Naive thymus-derived CD4-positive, alpha-beta T cell (primary cell): ENCODE measurements at places on chromosomes 6 and 20. TPM values are rescaled to one million over a fixed set of nuclear protein-coding genes. Genes with fewer than 3 reads are reported as not detected.

DNA sequence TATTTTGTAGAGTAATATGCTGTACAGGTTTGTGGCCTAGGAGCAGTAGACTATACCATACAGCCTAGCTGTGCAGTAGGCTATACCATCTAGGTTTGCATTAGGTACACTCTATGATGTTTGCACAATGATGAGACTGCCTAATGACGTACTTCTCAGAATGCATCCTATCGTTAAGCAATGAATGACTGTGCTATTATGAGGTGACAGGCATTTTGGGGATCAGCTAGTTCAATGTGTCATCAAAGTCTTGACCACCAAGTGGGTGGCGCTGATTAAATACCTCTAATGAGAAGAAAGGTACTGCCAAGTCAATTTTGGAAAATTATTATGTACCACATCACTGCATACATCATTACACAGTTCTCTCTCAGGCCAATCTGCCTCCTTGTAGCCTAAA lies 190.2 kb downstream of the BACH2 start:
- H3K4me3 ChIP-seq = no peak overlapping the region
- DNase-seq = no peak
- peaks cover 67% of the 10 kb centered on the region for H3K4me1 ChIP-seq

Gene ETV7
- 0.40 TPM for total RNA-seq

GRCh38 chr6:156109713-156110112 lies 654.1 kb upstream of the NOX3 start:
- H3K36me3 ChIP-seq = no peaks in the 10 kb centered on the region
- H3K27ac ChIP-seq = no peak overlapping the region
- no peak for DNase-seq
- no peaks in the 10 kb centered on the region for H3K4me1 ChIP-seq
- no peaks in the 10 kb centered on the region for H3K27me3 ChIP-seq

- H3K27me3 ChIP-seq = no peaks in the 10 kb centered on the region
- no peaks in the 10 kb centered on the region for H3K4me1 ChIP-seq
- no peak overlapping the region for H3K27ac ChIP-seq
- no peaks in the 10 kb centered on the region for H3K36me3 ChIP-seq
- no peak overlapping the region for H3K4me3 ChIP-seq
- no peak for DNase-seq
Measured at GRCh38 chr20:18754653-18755045, 58.9 kb upstream of the SCP2D1 start.

- H3K36me3 ChIP-seq = no peaks in the 10 kb centered on the region
- no peak overlapping the region for H3K4me3 ChIP-seq
- H3K27me3 ChIP-seq = no peaks in the 10 kb centered on the region
Measured at GRCh38 chr6:22155551-22155950, 141.3 kb downstream of the PRL start.

Gene CDSN
- total RNA-seq = not detected

GRCh38 chr6:105459049-105459448 lies 56.2 kb upstream of the PREP start:
- peaks cover 59% of the 10 kb centered on the region for H3K4me1 ChIP-seq
- no peaks in the 10 kb centered on the region for H3K36me3 ChIP-seq
- no peaks in the 10 kb centered on the region for H3K27me3 ChIP-seq
- H3K4me3 ChIP-seq = peak overlapping the region; percentile 44

Gene OR2B6
- total RNA-seq = not detected

Gene EDEM2
- total RNA-seq = 15.4 TPM

Gene REM1
- total RNA-seq = not detected

DNA sequence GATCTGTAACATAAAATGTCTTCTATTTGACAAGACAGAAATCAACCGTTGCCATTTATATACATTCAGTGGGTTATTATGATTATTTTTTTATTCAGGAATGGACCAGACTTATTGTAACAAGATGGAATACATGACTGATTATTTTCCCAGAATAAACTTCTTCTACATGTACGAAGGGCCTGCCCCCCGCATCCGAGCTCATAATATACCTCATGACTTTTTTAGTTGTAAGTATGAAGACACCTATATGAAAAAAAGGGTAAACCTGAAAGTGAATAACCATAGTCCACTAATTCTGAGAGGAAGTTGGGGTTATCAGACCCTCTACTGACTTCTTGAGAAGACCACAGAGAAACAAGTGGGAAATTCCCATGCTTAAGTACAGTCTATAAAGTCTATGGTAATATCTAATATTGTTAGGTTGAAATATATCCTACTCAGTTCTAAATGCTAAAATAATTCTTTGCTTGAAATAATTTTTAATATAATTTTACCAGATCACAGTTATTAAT lies 15.9 kb downstream of the OR2A4 start:
- H3K4me1 ChIP-seq = no peaks in the 10 kb centered on the region
- no peaks in the 10 kb centered on the region for H3K27me3 ChIP-seq
- H3K4me3 ChIP-seq = no peak overlapping the region
- no peak for DNase-seq

Gene SLC32A1
- total RNA-seq = not detected

GRCh38 chr6:71043902-71044301 lies 87.0 kb upstream of the B3GAT2 start:
- no peaks in the 10 kb centered on the region for H3K4me1 ChIP-seq
- H3K27me3 ChIP-seq = no peaks in the 10 kb centered on the region

DNA sequence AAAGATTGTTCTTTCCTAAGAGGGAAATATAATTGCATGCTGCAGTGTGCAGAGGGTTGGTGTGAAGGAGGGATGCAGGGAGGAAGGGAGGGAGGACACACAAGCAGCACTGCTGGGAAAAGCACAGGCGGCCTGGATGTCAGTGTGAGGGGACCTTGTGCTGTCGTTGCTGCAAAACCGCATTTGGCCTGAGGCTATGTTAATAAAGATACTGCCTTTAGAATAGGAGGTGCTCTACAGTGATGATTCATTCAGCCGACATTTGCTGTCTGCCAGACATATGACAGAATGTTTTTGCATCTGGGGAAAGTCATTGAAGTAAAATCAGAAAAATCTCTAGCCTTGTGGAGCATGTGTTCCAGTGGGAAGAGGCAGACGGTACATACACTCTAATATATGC lies 50.5 kb upstream of the TRIM26 start:
- H3K4me3 ChIP-seq = no peak overlapping the region
- peaks cover 6% of the 10 kb centered on the region for H3K4me1 ChIP-seq
- H3K27ac ChIP-seq = no peak overlapping the region
- no peaks in the 10 kb centered on the region for H3K36me3 ChIP-seq
- no peak for DNase-seq
- no peaks in the 10 kb centered on the region for H3K27me3 ChIP-seq

- H3K36me3 ChIP-seq = peaks cover 41% of the 10 kb centered on the region
- no peak for DNase-seq
- no peaks in the 10 kb centered on the region for H3K27me3 ChIP-seq
- peak overlapping the region; percentile 98 for H3K4me3 ChIP-seq
Measured at GRCh38 chr6:42049948-42050296, 402 bp upstream of the TAF8 start.

GRCh38 chr6:12527339-12527738 lies 189.2 kb upstream of the PHACTR1 start:
- no peak overlapping the region for H3K27ac ChIP-seq
- H3K27me3 ChIP-seq = no peaks in the 10 kb centered on the region
- no peaks in the 10 kb centered on the region for H3K4me1 ChIP-seq
- no peak overlapping the region for H3K4me3 ChIP-seq
- no peaks in the 10 kb centered on the region for H3K36me3 ChIP-seq
- DNase-seq = no peak

- H3K27ac ChIP-seq = no peak overlapping the region
- no peak for DNase-seq
- no peak overlapping the region for H3K4me3 ChIP-seq
- H3K36me3 ChIP-seq = no peaks in the 10 kb centered on the region
Measured at GRCh38 chr6:167717867-167718266, 108.8 kb upstream of the AFDN start.

GRCh38 chr20:19929012-19929360 lies 88.2 kb upstream of the NAA20 start:
- H3K4me3 ChIP-seq = no peak overlapping the region
- H3K4me1 ChIP-seq = no peaks in the 10 kb centered on the region
- DNase-seq = no peak

DNA sequence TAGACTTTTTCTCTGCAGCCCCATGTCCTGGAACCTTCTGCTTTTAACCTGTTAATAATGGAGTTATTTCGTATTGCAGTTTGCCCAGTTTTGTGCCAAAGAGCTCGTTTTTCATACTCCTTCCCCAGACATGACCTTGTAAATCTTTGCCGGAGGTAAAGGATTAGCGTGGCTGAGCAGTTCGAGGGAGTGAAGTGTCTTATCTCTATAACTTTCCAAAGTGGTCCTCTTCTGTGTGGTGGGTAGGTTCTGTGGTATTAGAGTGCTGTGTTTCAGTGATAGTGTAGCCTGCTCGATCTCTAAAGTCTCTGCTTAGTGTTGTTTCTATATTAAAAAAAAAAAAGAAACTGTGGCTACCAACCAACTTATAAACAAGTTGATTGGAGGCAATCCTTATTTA lies 67.5 kb downstream of the FARS2 start:
- no peak overlapping the region for H3K4me3 ChIP-seq
- no peak overlapping the region for H3K27ac ChIP-seq
- no peak for DNase-seq
- peaks cover 15% of the 10 kb centered on the region for H3K36me3 ChIP-seq
- H3K4me1 ChIP-seq = no peaks in the 10 kb centered on the region

Gene ZNF451
- 63.4 and 69.6 TPM in 2 replicates for total RNA-seq

DNA sequence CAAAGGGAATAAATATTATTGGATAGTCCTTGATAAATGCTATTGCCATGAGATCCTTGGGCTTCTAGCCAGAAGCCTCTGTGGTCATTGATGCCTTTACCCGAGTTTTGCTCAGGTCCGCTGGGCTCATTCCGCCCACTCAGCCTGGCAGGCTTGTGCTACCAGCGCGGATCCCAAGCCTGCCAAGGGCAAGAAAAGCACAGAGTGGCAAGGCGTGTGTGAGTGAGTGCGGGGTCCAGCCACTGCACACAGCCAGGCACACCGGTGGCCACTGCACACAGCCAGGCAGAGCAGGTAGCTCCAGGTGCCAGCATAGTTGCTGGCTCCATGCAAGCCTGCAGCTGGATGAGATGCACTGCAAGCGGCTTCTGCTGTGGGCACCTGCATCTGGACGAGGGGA lies 38.7 kb downstream of the STK38 start:
- H3K27ac ChIP-seq = no peak overlapping the region
- no peak overlapping the region for H3K4me3 ChIP-seq
- H3K27me3 ChIP-seq = no peaks in the 10 kb centered on the region
- peaks cover 29% of the 10 kb centered on the region for H3K36me3 ChIP-seq
- H3K4me1 ChIP-seq = peaks cover 13% of the 10 kb centered on the region
- DNase-seq = no peak

GRCh38 chr20:5822569-5822968 lies 72.4 kb downstream of the SHLD1 start:
- DNase-seq = no peak
- H3K4me1 ChIP-seq = no peaks in the 10 kb centered on the region
- no peak overlapping the region for H3K27ac ChIP-seq
- no peaks in the 10 kb centered on the region for H3K36me3 ChIP-seq
- H3K27me3 ChIP-seq = no peaks in the 10 kb centered on the region

Gene KIF25
- total RNA-seq = not detected

DNA sequence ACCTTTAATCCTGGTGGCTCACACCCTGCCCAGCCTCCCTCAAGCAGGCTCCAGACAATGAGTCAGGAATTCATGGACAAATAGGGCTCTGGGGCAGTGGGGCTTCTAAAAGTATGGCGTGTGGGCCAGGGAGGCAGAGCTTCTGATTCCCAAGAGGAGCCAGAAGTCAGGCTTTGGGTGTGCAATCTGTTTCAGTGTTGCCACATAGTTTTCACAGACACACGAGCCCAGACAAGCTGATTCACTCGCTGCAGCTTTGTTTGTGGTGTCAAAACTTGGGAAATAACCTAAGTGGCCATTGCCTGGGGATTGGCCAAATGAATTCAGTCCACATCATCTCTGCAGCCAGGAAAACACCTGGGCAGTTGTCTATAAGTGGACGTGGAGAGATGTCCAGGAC lies 9.2 kb downstream of the PEDS1 start:
- H3K27me3 ChIP-seq = no peaks in the 10 kb centered on the region
- H3K36me3 ChIP-seq = peaks cover 5% of the 10 kb centered on the region
- DNase-seq = no peak
- no peak overlapping the region for H3K27ac ChIP-seq
- H3K4me1 ChIP-seq = peaks cover 24% of the 10 kb centered on the region

DNA sequence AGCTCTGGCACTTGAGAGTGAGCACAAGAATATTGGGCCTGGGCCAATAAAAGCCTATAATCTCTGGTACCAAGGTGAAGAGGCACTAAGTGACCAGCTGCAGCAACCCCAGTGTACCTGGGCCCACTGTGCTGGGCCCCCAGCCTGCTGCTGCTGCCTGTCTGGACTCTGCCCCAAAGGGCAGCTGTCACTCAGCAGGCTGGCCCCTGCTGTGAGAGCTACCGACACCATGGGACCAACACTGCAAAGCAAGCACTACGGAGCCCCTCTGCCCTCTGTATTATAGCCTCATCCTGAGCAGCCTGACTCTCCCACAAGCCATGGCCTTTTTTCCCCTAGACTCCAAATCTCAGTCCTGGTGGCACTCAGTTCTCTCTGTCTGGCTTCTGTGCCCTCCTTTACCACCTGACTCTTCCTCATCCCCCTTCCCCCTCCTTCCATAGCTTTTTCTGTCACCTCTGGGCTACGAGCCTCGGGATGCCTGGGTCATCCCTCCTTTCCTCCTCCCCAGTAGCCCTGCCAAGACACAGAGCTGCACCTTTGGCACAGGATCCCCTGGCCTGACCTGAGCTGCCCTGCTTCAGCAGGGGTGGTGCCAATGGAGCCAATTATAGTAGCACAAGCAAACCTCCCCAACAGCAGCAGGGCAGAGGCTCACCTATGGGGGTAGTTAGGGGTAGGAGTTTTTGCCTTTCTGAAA lies 14.2 kb downstream of the RRP36 start:
- H3K27ac ChIP-seq = no peak overlapping the region
- H3K27me3 ChIP-seq = no peaks in the 10 kb centered on the region
- no peak overlapping the region for H3K4me3 ChIP-seq
- DNase-seq = no peak
- H3K36me3 ChIP-seq = peaks cover 68% of the 10 kb centered on the region

DNA sequence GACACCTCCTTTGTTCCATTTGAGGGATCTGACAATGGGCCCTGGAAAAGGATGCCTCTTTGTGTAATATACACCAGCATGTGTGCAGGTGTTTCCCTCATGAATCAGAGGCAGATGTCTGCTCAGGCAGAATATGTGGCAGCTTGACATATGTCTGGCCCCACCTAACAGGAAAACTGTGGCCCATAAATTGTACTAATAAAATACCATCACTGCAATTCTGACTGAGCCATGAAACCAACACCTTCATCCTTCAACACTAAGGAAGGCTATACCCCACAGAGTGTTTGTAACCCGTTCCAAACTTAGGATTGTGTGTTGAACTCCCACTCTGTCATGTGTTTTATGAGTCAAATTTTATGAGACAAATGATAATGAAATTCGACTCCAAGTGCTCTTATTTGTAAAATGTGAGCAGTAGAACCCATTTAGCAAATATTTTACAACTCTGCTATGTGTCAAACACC lies 22.7 kb downstream of the LAMA4 start:
- no peak overlapping the region for H3K4me3 ChIP-seq
- no peak overlapping the region for H3K27ac ChIP-seq
- DNase-seq = no peak
- no peaks in the 10 kb centered on the region for H3K4me1 ChIP-seq

Gene DACT2
- not detected for total RNA-seq
